ENCODE measurements at places on chromosomes 7 and 10. TPM values are rescaled to one million over a fixed set of nuclear protein-coding genes. Genes with fewer than 3 reads are reported as not detected.

GUSB gene
- 74.0 TPM for total RNA-seq

DNA sequence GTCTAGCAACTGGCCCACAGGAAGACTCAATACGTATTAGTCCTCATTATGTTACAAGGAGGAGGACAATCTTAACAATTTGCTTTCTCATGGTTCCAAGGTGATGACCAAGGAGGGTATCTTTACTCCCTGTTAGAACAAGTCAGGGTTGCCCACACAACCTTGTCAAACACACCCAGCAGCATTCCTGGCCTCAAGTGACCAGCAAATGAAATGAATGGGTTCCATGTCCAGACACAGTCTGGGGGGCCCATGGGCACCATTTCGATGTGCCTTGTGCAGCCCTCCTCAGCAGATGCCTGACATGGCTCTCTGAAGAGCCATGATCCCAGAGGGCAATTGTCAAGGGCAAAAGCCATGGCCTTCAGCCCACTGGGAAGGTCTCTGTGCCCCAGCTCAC lies 40.8 kb downstream of the ANXA8 start:
- H3K27me3 ChIP-seq = peaks cover 25% of the 10 kb centered on the region
- no peak overlapping the region for H3K4me3 ChIP-seq
- H3K36me3 ChIP-seq = no peaks in the 10 kb centered on the region
- DNase-seq = peak; percentile 10

GRCh38 chr10:29495366-29495765 lies 139.4 kb downstream of the SVIL start:
- no peak overlapping the region for H3K4me3 ChIP-seq
- no peak for DNase-seq
- no peaks in the 10 kb centered on the region for H3K27me3 ChIP-seq
- no peaks in the 10 kb centered on the region for H3K4me1 ChIP-seq
- no peak overlapping the region for H3K27ac ChIP-seq

NPC1L1 gene
- not detected for total RNA-seq

CTNNA3 gene
- total RNA-seq = not detected

GRCh38 chr7:158728911-158729645 lies 24.5 kb upstream of the NCAPG2 start:
- H3K4me1 ChIP-seq = peaks cover 3% of the 10 kb centered on the region
- H3K27ac ChIP-seq = no peak overlapping the region
- DNase-seq = no peak
- H3K36me3 ChIP-seq = peaks cover 33% of the 10 kb centered on the region
- H3K4me3 ChIP-seq = no peak overlapping the region

DNA sequence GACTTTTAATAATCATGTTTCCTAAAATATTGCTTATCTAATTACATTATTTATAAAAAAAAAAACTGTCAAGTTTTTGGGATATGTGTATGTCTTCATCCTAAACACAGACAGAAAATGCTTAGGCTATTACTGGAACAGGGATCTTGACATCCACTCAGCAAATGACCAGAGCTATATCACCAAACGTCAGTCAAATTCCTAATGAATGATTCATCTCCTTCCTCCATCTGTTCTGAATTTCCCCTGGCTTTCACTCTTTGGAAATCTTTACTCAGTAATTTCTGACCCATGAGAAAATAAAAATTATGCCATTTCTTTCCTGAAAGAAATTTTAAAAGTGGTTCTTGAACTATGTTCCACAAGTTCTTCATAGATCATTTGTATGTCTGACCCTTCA lies 552.4 kb upstream of the KCND2 start:
- H3K4me3 ChIP-seq = no peak overlapping the region
- no peaks in the 10 kb centered on the region for H3K27me3 ChIP-seq
- DNase-seq = no peak
- H3K36me3 ChIP-seq = no peaks in the 10 kb centered on the region

- no peaks in the 10 kb centered on the region for H3K36me3 ChIP-seq
- no peaks in the 10 kb centered on the region for H3K27me3 ChIP-seq
- H3K4me3 ChIP-seq = no peak overlapping the region
- H3K4me1 ChIP-seq = no peaks in the 10 kb centered on the region
- no peak overlapping the region for H3K27ac ChIP-seq
Observed at GRCh38 chr10:57628592-57629284, 639.0 kb downstream of the IPMK start.

DNA sequence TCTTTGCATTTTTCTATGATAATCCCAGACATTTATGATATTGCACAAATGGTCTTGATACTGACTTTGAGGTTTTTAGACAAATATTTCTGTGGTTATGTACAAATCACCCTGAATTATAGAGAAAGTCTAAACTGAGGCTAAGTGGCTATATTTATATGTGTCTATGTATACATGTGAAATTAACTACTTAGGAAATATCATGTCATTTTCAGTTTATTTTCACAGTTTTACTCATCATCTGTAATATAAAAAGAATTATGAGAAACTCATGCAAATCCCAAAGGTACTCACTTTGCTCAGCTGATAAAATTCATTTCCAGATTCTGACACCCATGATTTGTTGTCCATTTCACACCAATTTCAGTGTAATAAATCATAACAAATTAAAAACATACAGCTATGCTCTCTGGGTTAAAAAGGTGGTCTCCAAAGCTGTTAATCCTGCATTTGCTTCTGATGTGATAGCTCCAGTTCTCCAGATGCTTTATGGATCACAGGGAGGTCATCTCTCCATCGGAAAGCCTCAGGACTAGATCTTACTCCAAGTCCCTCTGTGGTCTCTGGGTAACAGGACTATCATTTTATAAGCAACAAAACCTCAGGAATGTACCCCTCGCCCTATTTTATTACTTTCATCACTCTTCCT lies 673.9 kb downstream of the PARD3 start:
- DNase-seq = no peak
- H3K27me3 ChIP-seq = peaks cover 7% of the 10 kb centered on the region
- no peak overlapping the region for H3K27ac ChIP-seq
- H3K4me3 ChIP-seq = no peak overlapping the region

DNA sequence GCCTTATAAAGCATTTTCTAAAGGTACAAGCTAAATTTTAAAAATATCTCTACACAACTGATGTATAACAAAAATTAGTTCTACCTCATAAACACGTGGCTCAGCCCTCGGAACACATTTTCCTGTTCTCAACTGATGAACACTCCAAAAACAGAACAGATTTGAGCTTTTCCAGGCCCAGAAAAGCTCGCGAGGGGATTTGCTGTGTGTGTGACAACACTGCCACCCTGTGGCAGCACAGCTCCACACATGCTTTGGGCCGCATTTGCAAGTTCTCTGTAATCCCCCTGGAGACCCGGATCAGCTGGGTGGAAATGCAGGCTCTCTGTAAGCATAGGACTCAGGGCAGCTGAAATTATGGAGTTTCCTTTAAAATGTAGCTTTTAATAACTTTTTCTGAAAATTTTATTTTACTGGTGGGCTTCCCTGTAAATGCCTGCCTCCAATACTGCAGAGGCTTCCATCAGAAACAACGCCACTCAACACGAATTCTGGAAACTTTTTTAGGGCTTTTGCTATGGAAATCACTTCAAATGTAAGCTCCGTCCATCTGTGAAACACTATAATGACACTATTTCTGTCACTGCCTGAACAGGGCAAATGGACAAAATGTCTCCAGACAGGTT lies 155.5 kb downstream of the COBL start:
- peak; percentile 62 for DNase-seq
- H3K27me3 ChIP-seq = peaks cover 30% of the 10 kb centered on the region
- no peaks in the 10 kb centered on the region for H3K36me3 ChIP-seq
- H3K27ac ChIP-seq = no peak overlapping the region

- no peaks in the 10 kb centered on the region for H3K4me1 ChIP-seq
- no peak for DNase-seq
- H3K36me3 ChIP-seq = no peaks in the 10 kb centered on the region
- H3K4me3 ChIP-seq = no peak overlapping the region
Observed at GRCh38 chr7:46003161-46003560, 82.1 kb upstream of the IGFBP3 start.

- no peak overlapping the region for H3K4me3 ChIP-seq
- H3K4me1 ChIP-seq = peaks cover 33% of the 10 kb centered on the region
- no peaks in the 10 kb centered on the region for H3K36me3 ChIP-seq
- H3K27me3 ChIP-seq = no peaks in the 10 kb centered on the region
- no peak overlapping the region for H3K27ac ChIP-seq
Observed at GRCh38 chr10:50470345-50470744, 153.4 kb downstream of the SGMS1 start.

SSBP1 gene
- 125 TPM for total RNA-seq

ZCWPW1 gene
- total RNA-seq = 3.0 TPM

DNA sequence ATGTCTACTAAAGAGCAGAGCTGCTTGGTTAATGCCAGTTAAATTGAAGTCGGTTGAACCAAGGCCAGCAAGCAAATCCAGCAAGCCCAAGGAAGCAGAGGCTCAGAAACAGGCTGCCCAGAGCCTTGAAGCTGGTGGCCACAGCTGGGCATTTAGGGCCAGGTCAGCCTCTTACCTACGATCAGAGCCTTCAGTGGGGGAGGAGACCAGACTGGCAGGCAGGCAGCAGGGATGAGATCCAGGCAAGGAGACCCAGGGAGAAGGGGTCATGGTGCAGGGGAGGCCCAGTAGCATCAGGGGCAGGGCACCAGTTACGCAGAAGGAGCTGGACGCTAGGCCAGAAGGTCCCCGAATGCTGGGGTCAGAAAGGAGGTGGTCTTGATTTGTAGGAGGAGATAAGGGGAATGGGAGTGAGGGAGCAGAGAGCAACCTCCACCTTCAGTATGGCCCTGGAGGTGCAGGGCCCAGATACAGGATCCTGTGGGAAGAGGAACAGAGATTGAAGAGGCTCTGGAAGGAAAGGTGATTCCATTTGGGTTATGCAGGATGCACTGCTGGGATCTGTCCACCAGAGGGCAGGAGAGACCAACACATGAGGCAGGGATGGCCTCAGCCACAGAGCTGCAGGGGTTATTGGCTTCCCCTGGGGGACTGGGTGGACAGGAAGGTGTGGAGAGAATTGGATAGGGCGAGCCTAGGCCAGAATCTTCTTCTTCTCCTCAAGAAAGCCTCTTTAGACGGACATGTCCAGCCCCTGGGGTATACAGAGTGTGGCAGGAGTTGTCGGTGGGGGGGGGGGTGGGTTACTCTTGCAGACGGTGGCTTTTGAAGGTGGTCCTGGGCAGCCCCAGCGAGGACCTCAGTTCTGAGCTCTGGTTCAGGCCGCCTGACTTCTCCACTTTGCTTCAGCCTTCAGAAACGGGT lies 132.6 kb upstream of the PODXL start:
- H3K27me3 ChIP-seq = peaks cover 16% of the 10 kb centered on the region
- no peaks in the 10 kb centered on the region for H3K4me1 ChIP-seq
- DNase-seq = peak; percentile 63
- no peak overlapping the region for H3K27ac ChIP-seq

LBX1 gene
- not detected for total RNA-seq

DNA sequence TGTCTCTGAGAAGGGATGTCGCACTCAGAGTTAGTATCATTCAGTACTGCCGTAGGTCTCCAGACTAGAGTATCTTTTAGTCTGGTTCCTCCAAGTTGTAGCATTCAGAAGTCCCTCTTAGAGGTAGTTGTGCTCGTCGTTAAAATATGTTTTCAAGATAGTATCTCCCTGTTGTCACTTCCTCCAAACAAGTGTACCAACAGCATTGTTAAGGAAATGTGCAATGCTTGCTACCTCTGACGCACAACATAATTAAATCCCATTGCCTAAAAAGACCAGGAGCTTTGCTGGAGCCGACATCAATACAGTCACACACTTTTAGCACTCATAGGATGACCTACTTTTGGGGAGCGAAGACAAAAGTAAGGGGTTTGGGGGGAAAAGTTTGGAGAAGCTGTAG lies 80.0 kb upstream of the STK17A start:
- peaks cover 20% of the 10 kb centered on the region for H3K27me3 ChIP-seq
- H3K4me1 ChIP-seq = no peaks in the 10 kb centered on the region
- no peaks in the 10 kb centered on the region for H3K36me3 ChIP-seq
- no peak overlapping the region for H3K4me3 ChIP-seq

DNA sequence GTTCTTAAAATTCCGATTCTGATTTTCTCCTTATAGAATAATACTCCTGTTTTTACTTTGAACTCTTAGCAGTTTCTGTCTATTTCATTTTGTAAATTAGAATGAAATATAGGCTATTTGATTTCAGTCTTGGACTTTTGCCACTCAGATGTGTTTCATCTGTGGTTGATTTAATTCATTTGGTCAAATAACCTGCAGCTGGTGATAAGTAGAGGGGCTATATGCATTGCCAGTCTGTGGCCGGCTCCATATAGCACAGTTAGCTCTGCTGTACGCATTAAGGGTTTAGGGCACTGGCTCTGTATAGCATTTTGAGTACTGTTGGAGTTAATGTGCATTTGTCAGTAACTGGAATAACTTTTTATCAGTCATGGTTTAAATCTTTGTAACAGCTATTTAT lies 35.7 kb downstream of the RBM33 start:
- no peak overlapping the region for H3K4me3 ChIP-seq
- H3K4me1 ChIP-seq = peaks cover 38% of the 10 kb centered on the region
- H3K36me3 ChIP-seq = peaks cover 56% of the 10 kb centered on the region
- DNase-seq = no peak
- no peaks in the 10 kb centered on the region for H3K27me3 ChIP-seq

- no peaks in the 10 kb centered on the region for H3K27me3 ChIP-seq
- no peak for DNase-seq
- peak overlapping the region; percentile 78 for H3K27ac ChIP-seq
- peaks cover 31% of the 10 kb centered on the region for H3K4me1 ChIP-seq
Observed at GRCh38 chr10:24722131-24722675, 1.5 kb downstream of the ARHGAP21 start.

TRIM74 gene
- 2.5 TPM for total RNA-seq

BLNK gene
- total RNA-seq = not detected

DNA sequence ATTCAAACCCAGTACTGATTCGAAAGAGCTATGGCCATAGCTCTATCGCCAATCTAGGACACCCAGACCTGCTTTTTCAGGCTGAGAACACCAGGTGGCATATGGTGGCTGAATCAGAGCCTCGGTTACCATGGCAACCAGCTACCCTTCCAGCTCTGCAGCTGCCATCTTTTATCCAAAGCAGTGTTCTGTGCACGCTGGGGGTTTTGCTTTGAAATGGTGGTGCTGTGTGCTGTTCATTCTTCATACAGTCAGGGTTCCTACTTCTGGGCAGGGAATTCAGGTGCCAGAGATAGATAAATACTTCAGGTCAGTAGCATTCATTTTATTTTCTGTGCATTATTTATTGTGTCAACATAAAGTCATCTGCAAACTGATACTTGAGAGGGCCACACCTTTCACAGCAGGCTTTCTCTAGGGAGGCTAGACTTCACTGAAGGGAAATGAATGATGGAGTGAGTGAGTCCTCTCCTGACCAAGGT lies 85.4 kb downstream of the AKR1D1 start:
- peak; percentile 74 for DNase-seq
- no peaks in the 10 kb centered on the region for H3K36me3 ChIP-seq
- H3K4me1 ChIP-seq = no peaks in the 10 kb centered on the region
- H3K27ac ChIP-seq = no peak overlapping the region

GRCh38 chr7:91614431-91614830 lies 266.1 kb downstream of the MTERF1 start:
- DNase-seq = no peak
- H3K4me1 ChIP-seq = no peaks in the 10 kb centered on the region
- H3K27ac ChIP-seq = no peak overlapping the region
- no peaks in the 10 kb centered on the region for H3K27me3 ChIP-seq

Data from activated CD4-positive, alpha-beta memory T cell treated with anti-CD3 and anti-CD28 coated beads, Interleukin-2, amount 10 ng/mL, durations not matched to agents 7 days and 5 days (primary cell).